KG1 (cell line): ENCODE measurements at places on chromosomes 2 and 18.

DNA sequence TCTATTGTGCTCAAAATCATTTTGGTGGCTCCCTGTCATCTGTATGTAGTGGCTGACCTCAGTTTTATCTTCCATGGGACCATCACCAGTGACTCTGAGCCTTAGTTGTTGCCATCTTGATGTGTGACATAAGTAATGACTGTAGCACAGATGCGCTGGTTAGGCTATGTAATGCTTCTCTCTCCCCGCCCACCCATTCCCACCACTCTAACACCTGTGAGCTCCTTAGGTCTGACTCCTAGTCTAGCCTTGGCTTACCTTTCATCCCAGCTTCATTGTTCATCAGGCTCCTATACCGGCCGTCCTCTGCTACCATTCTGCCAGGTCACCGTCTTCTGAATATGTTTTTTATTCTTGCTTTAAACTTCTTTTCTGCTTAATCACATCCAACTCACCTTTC lies 17.2 kb downstream of the MYO1B start:
- DNase-seq: no peak

DNA sequence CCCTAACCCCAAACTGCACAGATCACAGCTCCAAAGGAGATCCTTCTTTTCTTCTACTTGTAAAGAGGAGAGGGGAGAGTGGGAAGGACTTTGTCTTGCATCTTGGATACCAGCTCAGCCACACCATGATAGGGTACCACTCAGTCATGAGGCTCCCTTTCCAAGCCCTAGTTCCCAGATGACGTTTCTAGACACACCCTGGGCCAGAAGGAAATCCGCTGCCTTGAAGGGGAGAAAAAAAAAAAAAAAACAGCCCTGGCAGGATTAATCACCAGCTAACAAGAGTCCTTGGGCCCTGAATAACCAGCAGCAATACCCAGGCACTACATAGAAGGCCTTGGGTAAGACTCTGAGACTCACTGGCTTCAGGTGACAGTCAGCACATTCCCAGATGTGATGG lies 36.9 kb downstream of the ST8SIA3 start:
- no peak for DNase-seq

GRCh38 chr2:12313445-12314126 lies 403.1 kb upstream of the TRIB2 start:
- no peak for DNase-seq

DNA sequence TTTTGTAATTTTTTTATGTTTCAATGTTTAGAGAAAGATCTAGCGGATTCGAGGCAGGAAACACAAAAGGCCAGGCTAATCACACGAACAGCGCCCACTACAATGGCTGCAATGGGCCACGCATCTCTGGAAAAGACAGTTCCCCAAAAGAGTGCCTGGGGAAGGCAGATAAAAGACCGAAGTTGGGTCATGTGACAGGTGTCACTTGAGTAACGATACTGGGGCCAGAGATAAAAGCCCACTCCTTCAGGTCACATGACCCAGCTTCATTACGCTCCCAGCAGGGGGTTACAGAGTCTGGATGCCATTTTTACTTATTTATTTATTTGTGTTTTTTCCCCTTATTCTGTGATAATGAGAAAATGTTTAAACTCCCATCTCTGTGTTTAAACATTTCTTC lies 95.4 kb downstream of the CDK15 start:
- no peak for DNase-seq

DNA sequence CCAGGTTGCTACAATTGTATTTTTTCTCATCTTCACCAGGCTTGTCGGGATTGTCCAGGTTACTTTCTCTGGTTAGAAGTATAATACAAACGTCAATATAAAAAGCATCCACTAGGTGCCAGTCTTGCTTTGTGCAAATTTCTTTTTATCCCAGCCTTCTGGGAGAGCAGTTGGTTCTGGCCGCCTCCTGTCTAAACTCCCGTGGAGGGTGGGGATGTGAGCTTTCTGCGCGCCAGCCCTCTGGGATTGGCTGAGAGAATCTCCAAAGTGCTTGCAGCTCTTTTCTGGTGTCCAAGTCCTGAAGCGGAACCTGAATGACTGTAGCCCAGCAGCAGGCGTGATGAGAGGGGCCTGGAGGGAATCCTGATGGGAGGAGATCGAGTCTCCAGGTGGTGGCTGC lies 22.4 kb upstream of the TOGARAM2 start:
- peak; percentile 68 for DNase-seq

GRCh38 chr2:104041351-104041750 lies 812.6 kb upstream of the POU3F3 start:
- no peak for DNase-seq

DNA sequence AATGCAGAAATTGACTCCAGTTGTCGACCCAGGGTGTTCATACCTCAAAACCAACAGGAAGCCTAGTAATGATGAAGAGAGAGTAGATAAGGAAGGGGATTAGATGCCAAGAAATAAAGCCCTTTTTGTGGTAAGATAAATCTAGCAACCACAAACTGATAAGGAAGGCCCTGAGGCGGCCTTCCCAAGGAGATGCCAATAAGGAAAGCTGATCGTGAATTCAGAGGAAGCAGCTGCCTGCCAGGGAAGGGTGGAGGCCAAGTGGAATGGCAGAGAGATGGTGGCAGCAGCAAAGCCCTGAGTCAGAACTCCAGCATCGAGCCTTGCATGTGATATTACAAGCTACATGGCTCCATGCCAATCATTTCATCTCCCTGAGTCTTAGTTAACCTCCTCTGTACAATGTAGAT lies 126.3 kb downstream of the IRS1 start:
- no peak for DNase-seq
